ENCODE measurements at places on chromosomes 2 and 18.

GRCh38 chr2:187710791-187711521, 156.7 kb upstream of the TFPI start:
- DNase-seq, result no peak

- no peak for DNase-seq
These were observed 98.6 kb downstream of the ACTR2 start for GRCh38 chr2:65326276-65326675.

DNA sequence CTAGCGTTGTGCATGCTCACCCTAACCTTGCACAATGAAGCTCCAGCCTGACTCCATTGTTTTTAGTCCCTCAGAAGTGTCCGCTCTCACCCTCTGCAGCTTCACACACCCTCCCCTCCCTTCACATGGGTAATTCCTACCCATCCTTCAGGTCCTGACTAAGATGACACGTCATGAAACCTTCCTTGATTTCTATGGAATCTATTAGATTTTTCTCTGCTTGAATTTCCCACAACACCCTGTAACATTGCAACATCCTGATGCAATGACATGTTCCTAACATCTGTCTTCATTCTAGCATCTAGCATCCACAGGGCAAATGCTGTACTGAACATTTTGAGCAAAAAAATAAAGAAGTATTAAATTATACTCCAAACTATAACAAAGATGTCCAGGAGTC, 77.0 kb upstream of the PID1 start:
- no peak for DNase-seq

DNA sequence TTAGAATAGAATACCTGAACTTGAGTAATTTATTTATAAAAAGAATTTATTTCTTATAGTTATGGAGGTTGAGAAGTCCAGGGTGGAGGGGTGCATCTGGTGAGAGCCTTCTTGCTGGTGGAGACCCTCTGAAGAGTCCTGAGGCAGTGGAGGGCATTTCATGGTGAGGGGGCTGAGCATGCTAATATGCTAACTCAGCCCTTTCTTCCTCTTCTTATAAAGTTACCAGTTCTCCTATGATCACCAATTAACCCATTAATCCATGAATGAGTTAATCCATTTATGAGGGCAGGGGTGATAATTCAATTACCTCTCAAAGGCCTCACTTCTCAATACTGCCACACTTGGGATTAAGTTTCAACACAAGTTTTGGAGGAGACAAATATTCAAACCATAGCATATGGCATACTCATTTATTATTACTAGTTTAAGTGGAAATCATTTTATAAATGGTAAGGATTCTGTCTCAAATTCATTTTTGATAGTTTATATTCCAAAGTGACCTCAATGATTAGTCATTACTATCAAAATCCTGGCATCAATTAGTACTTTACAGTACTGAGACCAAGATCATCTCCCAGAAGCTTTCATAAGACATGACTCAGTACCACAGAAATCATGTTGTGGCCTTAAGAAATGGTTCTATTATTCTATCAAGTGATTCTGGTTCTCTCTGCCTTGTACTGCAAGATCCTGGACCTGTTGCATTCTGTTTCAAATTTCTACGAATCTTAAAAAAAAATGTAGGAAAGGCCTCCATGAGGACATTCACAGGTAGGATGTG, 5.5 kb downstream of the ZNF396 start:
- no peak for DNase-seq

GRCh38 chr2:218471036-218471435, 52.1 kb downstream of the VIL1 start:
- no peak for DNase-seq

DNA sequence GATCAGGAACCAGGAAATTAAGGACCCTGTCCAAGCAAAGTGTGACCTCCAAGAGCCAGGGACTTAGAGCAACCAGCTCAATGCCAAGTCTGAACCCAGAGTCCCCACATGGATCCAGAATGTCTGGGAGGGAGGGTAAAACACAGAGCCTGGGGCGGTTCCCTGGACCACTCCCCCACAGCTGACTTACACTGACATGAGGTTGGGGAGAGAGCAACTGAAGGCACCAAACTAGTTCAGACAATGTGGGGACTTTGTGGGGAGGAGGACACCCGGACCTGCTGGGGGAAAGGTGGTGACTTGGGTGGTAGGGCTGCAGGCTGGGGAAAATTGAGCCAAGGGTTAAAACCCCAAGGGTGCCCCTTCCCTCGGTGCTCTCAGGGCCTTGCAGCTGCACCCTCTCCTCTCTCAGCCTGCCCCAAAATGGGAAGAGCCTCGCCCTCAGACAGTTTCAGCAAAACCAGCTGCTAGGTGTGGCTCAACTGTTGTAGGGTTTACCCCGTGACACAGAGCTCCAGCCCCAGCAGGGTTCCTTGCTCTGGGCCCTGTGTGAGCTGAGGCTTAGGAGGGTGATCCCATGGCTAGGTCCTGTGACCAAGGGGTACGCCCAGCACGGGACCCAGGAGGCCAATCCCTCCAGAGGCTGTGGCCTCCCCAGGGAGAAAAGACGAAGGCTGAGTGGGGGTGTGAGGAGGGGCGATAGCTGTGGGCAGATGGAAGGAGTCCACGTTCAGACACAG, 28.6 kb downstream of the MARCO start:
- peak; percentile 64 for DNase-seq

GRCh38 chr2:240597419-240598181, 11.1 kb downstream of the CAPN10 start:
- DNase-seq, result peak; percentile 49

DNA sequence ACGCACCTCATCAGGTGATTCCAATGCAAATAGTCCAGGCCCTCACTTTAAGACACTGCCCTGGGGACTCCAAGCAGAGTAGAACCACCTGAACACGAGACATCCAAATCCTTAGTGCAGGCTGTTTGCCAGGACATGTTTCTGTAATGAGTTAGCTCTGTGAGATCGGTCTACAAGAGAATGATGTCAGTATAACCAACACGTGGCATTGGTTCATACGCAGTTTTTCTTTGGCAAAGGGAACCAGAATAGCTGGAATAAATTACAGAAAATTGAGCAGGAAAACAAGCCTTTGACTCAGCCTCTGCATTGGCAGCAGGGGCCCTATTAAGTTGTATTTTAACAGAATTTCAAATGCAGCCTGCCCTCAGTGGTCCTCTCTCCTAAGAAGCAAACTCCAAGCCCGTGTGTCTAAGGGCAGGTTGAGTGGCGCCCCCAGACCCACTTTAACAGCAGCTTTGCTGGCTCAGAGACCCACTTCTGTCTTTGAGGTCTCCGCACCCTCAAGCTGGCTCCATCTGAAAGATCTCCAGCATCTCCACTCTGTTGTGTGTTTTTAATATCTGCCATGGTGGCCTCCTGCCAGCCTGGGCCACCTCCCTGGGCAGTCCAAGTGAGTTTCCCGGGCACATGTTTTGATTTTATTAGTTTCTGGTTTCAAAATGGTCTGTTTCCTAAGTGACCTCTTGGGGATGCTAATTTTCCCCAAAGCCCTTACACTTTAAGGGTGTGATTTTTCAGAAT, 61.3 kb downstream of the ALPK2 start:
- DNase-seq, result no peak

Data from right cardiac atrium (tissue), 5 donors.